ENCODE measurements at places on chromosomes 3 and 15.

- no peak for DNase-seq
Measured at GRCh38 chr15:63945838-63946298, 100.4 kb downstream of the DAPK2 start.

GRCh38 chr3:186783058-186783730, at the start of gene EIF4A2:
TSS of gene EIF4A2 (plus strand) at chr3:186783577. CDS start at chr3:186783611, 34 bp downstream.
- DNase-seq: peak; percentile 93

GRCh38 chr3:151592287-151592686, 131.4 kb upstream of the IGSF10 start:
- no peak for DNase-seq

GRCh38 chr3:141275032-141275422, 43.4 kb downstream of the PXYLP1 start:
- DNase-seq: peak; percentile 23

GRCh38 chr15:55992769-55993110, 672 bp downstream of the NEDD4 start:
- no peak for DNase-seq

DNA sequence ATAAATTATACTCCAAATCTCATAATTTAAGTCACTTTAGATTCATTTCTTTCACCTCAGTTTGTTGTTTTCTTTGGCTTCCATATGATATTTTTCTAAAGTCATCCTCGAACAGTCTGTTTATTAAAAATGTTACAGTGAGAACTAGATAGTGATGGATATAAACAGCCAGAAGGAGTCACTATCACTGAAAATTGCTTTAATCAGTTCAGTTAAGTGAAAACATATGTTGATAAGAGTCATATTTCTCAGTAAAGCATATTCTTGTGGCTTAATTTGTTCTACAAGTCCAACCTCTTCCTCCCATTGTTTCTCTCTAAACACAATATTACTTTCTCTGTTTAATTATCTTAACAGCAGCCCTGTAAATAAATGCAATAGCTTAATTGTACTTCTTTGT, 427.5 kb upstream of the ALCAM start:
- no peak for DNase-seq

GRCh38 chr3:59821274-59821673, 771.4 kb upstream of the CFAP20DC start:
- DNase-seq: no peak

All from stimulated activated CD4-positive, alpha-beta T cell treated with anti-CD3 and anti-CD28 coated beads, Interleukin-15, amount 100 ng/mL, for 24 hours (primary cell).